ENCODE measurements at places on chromosomes 4 and X. TPM values are rescaled to one million over a fixed set of nuclear protein-coding genes. Genes with fewer than 3 reads are reported as not detected.

TLR6 gene
- total RNA-seq: 2.4 TPM

UGT2B10 gene
- 0.06 TPM for total RNA-seq

NMU gene
- total RNA-seq: 0.83 TPM

NSG1 gene
- 8.1 TPM for total RNA-seq

PPP4R3C gene
- total RNA-seq: not detected

AMTN gene
- not detected for total RNA-seq

HAND2 gene
- total RNA-seq: 0.45 TPM

GAGE12E gene
- not detected for total RNA-seq
